Lung microvascular endothelial cell (primary cell): ENCODE measurements at places on chromosomes 5 and 9. TPM values are rescaled to one million over a fixed set of nuclear protein-coding genes. Genes with fewer than 3 reads are reported as not detected.

DNA sequence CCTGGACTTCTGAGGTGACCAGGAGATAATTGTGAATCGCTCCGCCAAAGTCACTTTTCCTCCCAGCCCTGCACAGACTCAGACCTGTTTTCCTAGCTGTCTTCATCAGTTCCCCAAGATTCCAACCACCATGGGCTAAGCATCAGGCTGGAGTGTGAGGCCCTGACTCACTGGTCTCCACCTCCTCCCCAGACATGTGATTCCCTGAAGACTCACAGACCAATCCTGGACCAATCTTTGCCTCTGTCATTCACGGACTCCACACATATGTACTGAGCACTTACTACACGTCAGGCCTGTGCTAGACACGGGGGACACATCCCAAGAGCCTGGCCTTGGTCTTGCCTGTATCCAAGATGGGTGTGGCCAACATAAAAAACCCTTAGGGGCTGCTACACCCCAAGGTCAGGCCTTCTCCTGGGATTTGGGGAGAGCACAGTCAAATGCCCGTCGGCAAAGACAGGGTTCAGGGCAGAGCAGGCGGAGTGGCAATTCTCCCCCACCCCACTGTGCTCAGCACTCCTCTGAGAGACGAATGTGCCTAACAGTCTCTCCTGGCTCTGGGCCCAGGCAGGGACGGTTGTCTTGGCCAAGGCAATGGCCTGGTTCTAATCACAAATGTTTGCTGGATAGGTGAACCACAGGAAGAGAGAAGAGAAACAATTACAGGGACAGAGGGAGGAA, 11.9 kb downstream of the EEIG1 start:
- DNase-seq: no peak

GRCh38 chr9:76542360-76542759, 83.4 kb downstream of the GCNT1 start:
- no peak for DNase-seq

- no peak for DNase-seq
These were observed 312.1 kb downstream of the TMEM232 start for GRCh38 chr5:110414360-110414759.

- peak; percentile 77 for DNase-seq
These were observed 909 bp downstream of the AFF4 start for GRCh38 chr5:132962429-132963021.

- no peak for DNase-seq
These were observed 411.5 kb downstream of the PLK2 start for GRCh38 chr5:58048185-58048925.

- peak; percentile 94 for DNase-seq
These were observed 232.6 kb downstream of the MAST4 start for GRCh38 chr5:66828548-66829357.

GRCh38 chr5:77640589-77641396, 2.3 kb upstream of the OTP start:
- DNase-seq: no peak

- no peak for DNase-seq
These were observed 121.5 kb downstream of the FEM1C start for GRCh38 chr5:115423051-115423450.

DNA sequence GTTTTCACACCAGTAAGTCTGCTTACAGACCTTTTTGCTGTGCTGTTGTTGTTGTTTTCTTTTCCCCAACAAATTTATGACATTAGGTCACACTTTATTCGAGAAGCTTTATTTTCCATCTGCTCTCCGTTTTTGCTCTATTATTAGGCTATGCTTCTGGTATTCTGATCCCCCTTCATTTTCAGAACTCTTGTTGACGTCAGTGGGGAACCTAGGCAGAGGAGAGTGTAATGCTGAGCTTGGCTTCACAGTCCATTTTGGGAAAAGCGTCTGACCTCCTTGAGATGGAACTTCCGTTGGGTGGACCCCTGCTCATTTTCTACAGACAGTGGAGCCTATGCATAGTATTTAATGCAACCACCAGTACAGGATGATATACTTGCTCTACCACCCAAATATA, 387.9 kb upstream of the MEF2C start:
- DNase-seq: no peak

- DNase-seq: peak; percentile 56
These were observed 26.0 kb upstream of the NKD2 start for GRCh38 chr5:982377-983237.

- peak; percentile 20 for DNase-seq
These were observed 4.7 kb upstream of the ISCA1 start for GRCh38 chr9:86287013-86287412.

DNA sequence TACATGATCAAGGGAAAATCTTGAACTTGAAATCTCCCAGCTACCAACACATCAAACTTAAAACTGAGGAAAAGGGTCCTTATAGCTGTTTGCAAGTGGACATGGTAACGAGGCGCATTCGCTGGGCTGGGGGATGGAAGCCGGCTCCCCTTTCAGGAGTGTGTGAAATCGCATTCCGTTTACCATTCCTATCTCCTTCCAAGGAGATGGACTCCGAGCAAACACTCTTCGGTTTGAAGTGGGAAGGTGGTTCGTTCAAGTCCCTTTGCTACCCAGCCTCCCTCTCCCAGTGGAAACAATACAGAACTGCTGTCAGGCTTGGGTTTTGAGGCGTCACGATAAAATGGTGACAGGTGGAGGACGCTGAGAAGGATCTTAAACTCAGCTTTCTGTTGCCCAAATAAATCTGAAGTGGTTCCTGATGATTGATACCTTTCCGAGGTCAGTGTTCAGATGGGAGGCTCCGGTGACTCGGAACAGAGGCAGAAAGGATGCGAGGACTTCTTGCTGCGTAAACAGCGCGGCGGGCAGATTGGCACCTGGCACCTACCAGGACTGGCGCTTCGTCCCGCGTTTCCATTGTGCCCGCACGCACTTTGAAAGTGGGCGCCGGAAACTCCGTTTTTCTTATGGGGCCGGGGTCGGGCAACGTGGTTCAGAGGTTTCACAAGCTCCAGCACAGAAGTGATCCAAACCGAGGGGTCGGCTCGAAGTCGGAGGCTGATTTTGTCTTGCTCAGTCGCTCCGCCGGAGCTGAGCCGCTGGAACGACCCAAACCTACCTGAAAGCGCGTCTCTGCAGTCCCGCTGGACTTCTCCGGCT, 7.0 kb downstream of the MSX2 start:
- no peak for DNase-seq

DNA sequence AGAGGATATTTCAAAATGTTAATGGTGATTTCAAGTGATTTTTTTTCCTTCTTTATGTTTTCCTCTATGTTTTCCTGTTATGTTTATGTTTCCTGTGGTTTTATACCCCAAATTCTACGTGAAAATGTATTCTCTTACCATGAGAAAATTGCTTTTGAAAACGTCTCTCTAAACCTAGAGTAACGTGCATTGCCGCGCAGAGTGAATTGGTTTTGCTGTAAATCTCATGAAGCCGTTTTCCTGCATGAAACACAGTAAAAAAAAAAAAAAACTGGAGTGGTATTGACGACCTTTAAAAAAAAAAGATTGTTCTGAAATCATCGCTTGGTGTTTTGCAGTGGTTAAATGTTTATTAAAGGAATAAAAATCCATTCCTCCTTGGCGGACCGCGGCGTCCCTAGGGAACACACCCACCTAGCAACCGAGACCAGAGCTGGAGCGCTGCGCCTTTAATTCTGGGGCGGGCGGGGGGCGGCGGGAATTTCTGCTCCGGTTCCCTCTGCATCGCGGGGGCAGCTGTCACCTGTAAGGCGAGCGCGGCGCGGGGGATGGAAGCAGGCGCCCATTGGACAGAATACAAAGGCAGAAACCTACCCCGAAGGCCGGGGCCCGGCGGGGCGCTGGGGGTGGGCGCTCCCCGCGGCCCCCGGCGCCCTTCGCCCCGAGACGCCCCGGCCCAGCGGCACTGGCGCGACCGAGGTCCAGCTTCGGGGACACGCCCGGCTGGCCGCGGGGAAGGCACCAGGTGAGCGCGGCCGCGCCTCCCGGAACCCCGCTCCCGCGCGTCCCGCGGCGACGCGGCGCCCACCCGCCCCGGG, at the start of gene SOWAHA:
Gene SOWAHA, plus strand, starts transcription at position 522 of the 818 bp plus-strand sequence. CDS start 320 bp downstream, outside the sequence.
- no peak for DNase-seq

DNA sequence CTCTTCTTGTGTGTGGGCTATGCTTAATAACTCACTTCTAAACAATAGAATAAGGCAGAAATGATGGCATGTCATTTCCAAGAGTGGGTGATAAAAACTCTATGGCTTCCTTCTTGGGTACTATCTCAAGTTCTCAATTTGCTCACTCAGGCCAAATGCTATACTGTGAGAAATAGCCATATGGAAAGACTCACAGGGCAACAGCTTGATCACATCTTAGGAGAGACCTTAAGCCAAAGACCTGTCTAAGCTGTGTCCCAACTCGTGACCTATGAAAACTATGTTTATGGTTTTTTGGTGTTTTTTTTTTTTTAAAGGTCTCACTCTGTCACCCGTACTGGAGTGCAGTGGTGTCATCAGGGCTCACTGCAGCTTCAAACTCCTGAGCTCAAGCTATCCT, 2.1 kb upstream of the UIMC1 start:
- DNase-seq: no peak

DNA sequence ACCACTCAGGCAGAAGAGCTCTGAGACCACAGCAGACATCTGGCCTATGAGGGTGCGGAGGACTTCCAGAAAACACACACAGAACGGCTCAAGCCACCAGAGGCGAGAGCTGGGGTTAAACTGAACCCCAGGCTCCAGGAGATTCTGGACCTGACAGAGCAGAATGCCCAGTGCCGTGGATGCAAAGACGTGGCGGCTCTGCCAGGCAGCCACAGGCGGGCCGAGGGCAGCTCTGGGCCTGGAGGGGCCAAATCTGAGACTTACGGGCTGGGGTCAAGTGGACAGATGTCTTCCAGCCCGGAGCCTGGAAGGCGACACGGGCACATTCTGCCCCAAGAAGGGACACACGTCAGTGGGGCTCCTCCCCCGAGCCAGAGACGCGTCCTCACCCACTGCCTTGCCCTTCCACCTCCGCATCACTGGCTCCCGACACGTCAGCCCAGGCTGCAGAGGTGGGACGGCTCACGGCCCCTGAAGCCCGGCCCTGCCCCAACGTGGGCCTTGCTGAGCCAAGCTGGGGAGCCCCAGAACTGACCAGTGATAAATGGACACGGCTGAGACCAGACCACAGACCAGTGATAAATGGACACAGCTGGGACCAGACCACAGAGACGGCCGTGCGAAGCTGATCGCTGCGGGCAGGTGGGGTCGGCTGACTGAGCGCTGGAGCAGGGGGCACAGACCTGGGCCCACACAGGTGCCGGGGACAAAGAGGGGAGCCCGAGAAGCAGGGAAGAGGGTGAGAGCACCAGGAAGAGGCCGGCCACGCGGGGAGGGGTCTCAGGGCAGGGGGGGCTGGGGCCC, 40.9 kb upstream of the NSMF start:
- DNase-seq: no peak

- no peak for DNase-seq
These were observed 124.9 kb downstream of the TTC39B start for GRCh38 chr9:15182101-15182551.

DNA sequence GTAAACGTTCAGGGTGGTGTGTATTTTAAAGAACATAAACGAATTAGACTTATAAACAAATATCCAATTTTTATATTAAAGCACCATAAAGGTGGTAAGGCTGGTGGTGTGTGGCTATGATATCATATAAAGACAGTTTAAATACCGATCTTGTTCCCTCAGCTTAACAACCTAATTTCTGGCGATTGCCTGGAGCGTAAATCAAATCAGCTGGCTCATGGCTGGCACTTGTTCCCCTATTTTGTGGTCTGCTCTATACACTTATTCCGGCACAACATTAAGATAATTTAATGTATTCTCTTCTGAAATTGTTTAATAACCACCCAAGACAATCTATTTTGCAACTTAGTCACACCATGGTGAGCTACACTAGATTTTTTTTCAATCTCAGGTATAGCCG, 2.4 kb upstream of the HAPLN1 start:
- DNase-seq: no peak

- no peak for DNase-seq
These were observed 179.8 kb downstream of the FANCC start for GRCh38 chr9:95137587-95138145.

GRCh38 chr9:34334916-34335315, 5.5 kb downstream of the NUDT2 start:
- no peak for DNase-seq

- DNase-seq: peak; percentile 9
These were observed 20.4 kb downstream of the CNOT8 start for GRCh38 chr5:154878642-154879335.

GRCh38 chr9:91899219-91899563, 50.8 kb downstream of the ROR2 start:
- no peak for DNase-seq

- no peak for DNase-seq
These were observed 17.0 kb downstream of the MRPL36 start for GRCh38 chr5:1782385-1783215.

DNA sequence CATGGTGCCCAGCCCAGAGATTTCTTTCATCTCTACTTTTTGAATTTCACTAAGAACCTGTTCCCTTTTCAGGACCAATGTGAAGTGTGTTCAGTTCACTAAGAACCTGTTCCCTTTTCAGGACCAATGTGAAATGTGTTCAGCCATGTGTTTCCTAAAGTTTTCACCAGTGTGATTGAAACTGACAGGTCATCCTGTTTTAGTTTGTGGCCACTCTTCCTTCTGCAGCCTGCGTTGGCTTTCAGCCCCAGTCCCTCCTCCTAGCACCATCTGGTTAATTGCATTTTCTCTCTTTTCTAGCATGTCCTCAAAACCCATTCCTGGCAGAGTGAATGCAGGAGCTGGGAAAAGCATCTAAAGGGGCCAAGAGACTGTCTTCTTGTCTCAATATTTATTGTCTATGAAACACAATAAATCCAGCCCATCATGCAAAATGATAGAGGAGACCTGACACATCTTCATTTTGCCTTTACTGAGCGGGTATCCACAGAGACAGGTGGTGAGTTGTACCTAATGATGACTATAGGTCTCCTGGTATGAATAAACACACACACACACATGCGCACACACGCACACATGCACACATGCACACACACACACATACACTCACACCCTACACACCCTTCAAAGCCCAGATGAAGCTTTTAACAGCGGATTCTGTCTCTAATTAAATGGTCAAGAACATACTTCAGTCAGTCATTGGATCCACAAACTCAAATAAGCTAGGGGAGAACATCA, 6.1 kb upstream of the PANK3 start:
- no peak for DNase-seq

Gene GABRB2
- not detected in 2 replicates for total RNA-seq

Gene CNOT8
- total RNA-seq: 73.7 and 104 TPM in 2 replicates

Gene KCNV2
- not detected in 2 replicates for total RNA-seq

Gene FCN2
- not detected in 2 replicates for total RNA-seq

Gene WDR38
- not detected in 2 replicates for total RNA-seq

Gene ST8SIA4
- 3.0 and 6.5 TPM in 2 replicates for total RNA-seq

Gene UAP1L1
- total RNA-seq: 13.1 and 16.9 TPM in 2 replicates

Gene ARHGEF37
- 9.8 and 16.1 TPM in 2 replicates for total RNA-seq

Gene PHF24
- total RNA-seq: not detected in 2 replicates

Gene SLC45A2
- under 0.01 TPM in 1 of 2 replicates, not detected in the other for total RNA-seq

Gene HSD17B3
- total RNA-seq: not detected in 2 replicates

Gene TIMD4
- total RNA-seq: not detected in 2 replicates

Gene SLC31A2
- total RNA-seq: 4.4 and 6.5 TPM in 2 replicates

Gene ADCY2
- not detected in 2 replicates for total RNA-seq

Gene FOCAD
- 77.1 and 102 TPM in 2 replicates for total RNA-seq
